ENCODE measurements at places on chromosomes 1 and 21.

GRCh38 chr1:221392453-221392852, 349.4 kb downstream of the DUSP10 start:
- no peaks in the 10 kb centered on the region for H3K27me3 ChIP-seq
- H3K4me1 ChIP-seq, result no peaks in the 10 kb centered on the region
- H3K36me3 ChIP-seq, result no peaks in the 10 kb centered on the region
- H3K4me3 ChIP-seq, result no peak overlapping the region
- H3K27ac ChIP-seq, result no peak overlapping the region
- DNase-seq, result no peak

DNA sequence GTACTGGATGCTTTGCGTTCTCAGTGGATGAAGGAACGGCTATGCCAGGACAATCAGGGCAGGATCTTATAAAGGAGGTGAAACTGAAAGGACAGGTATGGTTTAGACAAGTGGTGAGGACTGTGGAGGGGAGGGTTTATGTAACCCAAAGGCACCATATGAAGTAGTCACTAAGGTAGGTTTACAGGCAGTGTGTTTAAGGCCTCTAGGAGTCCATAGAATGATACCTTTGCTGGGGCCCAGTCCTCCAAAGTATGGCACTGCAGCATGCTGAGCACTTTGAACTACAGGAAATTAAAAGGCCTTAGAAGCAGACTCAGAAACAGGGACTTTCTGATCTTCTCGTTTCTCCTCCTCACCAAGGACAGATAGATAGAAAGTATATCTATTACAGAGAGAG, 304.7 kb upstream of the USP25 start:
- peaks cover 7% of the 10 kb centered on the region for H3K4me1 ChIP-seq
- no peak for DNase-seq

- no peak overlapping the region for H3K4me3 ChIP-seq
Measured at GRCh38 chr1:43551396-43551888, 20.8 kb downstream of the PTPRF start.

GRCh38 chr1:37697737-37698136, 5.4 kb downstream of the CDCA8 start:
- no peak overlapping the region for H3K27ac ChIP-seq
- H3K27me3 ChIP-seq, result no peaks in the 10 kb centered on the region
- H3K4me3 ChIP-seq, result no peak overlapping the region
- no peaks in the 10 kb centered on the region for H3K4me1 ChIP-seq

DNA sequence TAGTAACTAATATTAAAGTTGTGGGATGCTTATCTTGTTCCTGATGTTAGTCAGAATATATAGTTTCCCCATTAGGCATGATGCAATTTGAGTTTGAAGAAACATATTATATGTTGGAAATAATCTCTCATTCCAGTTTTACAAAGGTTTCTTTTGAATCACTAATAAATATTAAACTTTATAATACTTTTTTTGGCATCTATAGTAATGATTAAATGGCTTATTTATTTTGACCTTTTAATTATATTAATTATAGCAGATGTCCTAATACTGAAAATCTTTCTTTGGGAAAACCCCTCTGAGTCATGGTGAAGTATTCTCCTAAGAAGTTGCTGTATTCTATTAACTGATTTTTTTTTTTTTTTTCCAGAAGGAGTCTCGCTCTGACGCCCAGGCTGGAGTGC, 28.5 kb upstream of the PTGS2 start:
- no peak overlapping the region for H3K27ac ChIP-seq
- no peaks in the 10 kb centered on the region for H3K36me3 ChIP-seq
- no peaks in the 10 kb centered on the region for H3K27me3 ChIP-seq
- DNase-seq, result no peak
- no peaks in the 10 kb centered on the region for H3K4me1 ChIP-seq

DNA sequence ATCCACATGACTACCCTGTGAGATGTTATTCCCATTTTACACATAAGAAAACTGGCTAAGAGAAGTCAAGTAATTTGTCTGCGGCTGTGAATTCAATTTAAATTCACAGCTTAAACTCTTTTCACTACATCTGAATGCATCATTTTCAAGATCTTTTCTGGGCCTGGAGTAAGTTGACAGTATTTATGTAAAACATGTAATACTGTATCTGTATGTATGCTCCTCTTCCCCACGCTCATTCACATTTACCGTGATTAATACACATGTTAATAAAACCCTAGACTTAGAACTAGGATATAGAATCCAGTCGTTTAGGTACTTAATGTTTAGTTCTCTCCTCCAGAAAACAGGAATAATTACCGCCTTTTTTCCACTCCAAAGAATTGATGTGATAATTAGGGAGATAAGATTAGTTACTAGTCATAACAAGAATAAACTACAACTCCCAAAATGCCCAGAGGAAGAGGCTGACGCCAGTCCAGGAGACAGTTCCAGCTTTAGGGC, 442 bp upstream of the PPP1R12B start:
- peak overlapping the region; percentile 83 for H3K27ac ChIP-seq
- H3K4me3 ChIP-seq, result peak overlapping the region; percentile 87
- no peak for DNase-seq
- H3K4me1 ChIP-seq, result peaks cover 15% of the 10 kb centered on the region
- no peaks in the 10 kb centered on the region for H3K27me3 ChIP-seq
- H3K36me3 ChIP-seq, result no peaks in the 10 kb centered on the region

GRCh38 chr1:222167896-222168295, 380.0 kb downstream of the HHIPL2 start:
- no peak overlapping the region for H3K4me3 ChIP-seq
- no peak overlapping the region for H3K27ac ChIP-seq
- no peaks in the 10 kb centered on the region for H3K36me3 ChIP-seq
- no peaks in the 10 kb centered on the region for H3K4me1 ChIP-seq
- H3K27me3 ChIP-seq, result no peaks in the 10 kb centered on the region
- DNase-seq, result no peak

Data from CD8-positive, alpha-beta memory T cell (primary cell).